SHP77 treated with DMSO at 0.1 percent for 48 hours (cell line): ENCODE measurements at places on chromosomes 13 and 19.

GRCh38 chr13:83453723-83454122 is 428.6 kb downstream of the SLITRK1 start:
- DNase-seq: no peak

DNA sequence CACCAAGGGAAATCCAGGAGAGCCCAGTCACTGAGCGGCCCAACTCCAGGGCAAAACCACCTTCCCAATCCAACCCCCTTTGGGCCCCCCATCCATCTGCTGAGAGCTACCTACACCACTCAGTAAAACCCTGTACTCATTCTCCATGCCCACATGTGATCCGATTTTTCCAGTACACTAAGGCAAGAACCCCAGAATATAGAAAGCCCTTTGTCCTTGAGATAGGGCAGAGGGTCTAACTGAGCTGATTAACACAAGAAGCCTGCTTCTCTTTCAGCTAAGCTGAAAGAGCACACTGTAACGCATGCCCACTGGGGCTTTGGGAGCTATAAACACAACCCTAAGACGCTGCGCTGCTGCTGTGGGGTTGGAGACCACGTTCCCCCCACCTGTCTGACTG is 36.0 kb downstream of the PBX4 start:
- no peak for DNase-seq

- DNase-seq: peak; percentile 72
Measured at GRCh38 chr13:113904411-113904810, 40.5 kb upstream of the GAS6 start.

DNA sequence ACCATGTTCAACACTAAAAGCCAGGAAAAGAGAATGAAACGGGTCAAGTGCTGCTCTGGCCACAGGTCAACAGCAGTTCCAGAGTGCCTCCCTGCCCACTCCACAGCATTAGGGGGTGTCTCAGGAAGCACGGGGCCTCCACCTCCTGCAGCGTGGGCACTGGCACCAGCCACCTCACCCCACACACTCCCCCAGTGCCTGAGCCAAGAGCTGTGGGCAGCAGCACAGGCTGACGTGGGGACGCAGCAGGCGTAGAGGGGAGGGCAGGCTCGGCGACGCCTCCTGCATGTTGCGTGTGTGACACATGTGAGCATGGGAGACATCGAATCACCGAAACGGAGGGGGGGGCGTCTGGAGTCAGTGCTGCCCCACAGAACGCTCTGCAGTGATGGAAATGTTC is 21.4 kb upstream of the TMEM160 start:
- no peak for DNase-seq

- DNase-seq: no peak
Measured at GRCh38 chr13:40640202-40640601, 26.2 kb downstream of the FOXO1 start.

- DNase-seq: no peak
Measured at GRCh38 chr19:30855442-30855841, 483.3 kb downstream of the ZNF536 start.

DNA sequence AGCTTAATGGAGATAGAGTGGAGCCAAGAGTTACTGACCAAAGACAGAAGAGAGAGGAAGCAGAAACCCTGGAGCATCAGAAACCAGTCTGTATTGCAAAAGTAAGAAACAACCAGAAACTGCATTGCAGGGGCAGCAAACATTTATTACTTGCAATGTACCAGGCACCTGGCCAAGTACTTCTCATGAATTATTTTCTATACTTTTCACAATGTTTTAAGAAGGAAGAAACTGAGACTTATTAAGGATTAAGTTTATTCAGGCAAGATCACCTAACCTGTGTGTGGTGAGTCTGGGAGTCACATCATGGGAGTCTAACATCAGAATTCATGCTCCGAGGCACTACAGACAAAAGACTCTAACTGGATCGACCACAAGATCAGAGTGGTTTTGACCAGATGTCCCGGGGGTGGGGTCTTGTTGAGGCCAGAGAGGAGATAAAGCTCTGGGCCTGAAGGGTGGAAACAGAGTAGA is 47.4 kb downstream of the TNFRSF19 start:
- no peak for DNase-seq

- DNase-seq: no peak
Measured at GRCh38 chr19:28737021-28737895, 475.7 kb downstream of the UQCRFS1 start.

DNA sequence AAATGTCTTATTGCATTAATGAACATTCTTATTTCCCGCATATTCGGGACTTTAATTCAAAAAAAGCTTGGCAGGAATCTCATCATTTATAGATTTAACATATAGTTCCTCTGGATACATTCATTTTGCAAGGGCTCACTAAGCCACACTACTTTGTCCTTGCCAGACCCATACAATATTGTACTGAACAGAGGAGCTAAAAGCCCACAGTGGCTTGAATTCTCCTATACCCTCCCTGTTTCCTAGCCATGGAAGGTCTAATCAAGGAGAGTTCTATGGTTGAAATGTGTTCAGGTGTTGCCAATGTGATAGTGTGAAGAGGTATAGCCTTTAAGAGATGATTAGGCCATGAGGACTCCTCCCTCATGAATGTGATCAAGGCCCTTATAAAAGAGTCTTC is 298.9 kb downstream of the ENOX1 start:
- no peak for DNase-seq

- no peak for DNase-seq
Measured at GRCh38 chr19:17286263-17286662, 4.6 kb downstream of the ANKLE1 start.

DNA sequence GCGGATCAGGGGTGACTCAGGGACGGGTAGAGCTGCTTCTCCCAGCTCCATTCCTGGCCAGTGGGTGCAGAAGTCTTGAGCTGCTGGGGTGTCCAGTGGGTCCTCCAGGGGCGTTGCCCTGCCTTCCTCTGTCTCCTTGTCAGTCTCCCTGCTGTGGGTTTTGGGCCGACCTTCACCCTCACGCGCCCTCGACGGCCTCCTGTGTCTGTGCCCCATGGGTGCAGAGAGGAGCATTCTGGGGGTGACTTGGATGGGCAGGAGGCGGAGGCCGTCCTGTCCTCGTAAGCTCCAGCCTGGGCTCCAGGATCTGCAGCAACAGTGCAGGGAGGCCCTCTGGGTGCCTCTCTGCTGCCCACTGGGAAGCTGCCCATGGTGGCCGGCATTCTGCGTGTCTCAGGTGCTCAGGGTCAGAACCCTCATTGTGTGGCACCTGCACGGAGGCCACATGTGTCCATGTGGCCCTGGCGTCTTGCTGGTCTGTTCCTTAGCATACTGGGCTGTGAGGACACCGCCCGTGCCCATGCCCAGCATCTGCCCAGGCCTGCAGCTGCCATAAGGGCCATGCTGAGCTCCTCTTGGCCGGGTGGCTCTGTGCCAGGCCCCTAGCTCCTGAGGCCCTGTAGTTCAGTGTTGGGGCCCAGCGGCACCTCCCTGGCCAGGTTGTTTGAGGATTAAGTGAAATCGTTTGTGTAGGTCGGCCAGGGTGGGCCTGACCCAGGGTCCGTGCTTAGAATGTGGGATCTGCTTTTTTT is 17.3 kb downstream of the DOT1L start:
- no peak for DNase-seq

DNA sequence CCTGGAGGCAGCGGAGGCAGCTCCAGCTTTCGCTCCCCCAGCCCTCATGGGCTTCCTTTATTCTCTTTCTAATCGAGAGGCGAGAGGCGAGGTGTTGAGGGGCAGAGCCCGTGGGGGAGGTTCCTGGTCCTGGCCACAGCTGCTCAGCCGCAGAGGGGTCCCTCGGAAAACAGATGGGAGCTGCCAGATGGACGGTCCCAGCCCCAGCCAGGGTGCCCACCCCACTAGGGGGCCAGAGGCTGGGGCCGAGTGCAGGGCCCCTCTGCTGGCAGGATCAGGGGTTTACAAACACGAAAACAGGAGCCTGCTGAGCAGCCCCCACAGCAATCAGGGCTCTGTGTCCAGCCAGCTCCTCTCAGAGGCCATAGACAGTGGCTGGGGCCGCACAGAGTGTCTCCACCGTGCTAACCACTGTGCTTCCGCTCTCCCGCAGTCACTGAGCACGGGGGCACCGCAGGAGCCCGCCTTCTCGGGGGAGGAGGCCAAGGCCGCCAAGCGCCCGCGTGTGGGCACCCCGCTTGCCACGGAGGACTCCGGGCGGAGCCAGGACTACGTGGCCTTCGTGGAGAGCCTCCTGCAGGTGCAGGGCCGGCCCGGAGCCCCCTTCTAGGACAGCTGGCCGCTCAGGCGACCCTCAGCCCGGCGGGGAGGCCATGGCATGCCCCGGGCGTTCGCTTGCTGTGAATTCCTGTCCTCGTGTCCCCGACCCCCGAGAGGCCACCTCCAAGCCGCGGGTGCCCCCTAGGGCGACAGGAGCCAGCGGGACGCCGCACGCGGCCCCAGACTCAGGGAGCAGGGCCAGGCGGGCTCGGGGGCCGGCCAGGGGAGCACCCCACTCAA is 182.2 kb downstream of the KDM4B start:
- no peak for DNase-seq

DNA sequence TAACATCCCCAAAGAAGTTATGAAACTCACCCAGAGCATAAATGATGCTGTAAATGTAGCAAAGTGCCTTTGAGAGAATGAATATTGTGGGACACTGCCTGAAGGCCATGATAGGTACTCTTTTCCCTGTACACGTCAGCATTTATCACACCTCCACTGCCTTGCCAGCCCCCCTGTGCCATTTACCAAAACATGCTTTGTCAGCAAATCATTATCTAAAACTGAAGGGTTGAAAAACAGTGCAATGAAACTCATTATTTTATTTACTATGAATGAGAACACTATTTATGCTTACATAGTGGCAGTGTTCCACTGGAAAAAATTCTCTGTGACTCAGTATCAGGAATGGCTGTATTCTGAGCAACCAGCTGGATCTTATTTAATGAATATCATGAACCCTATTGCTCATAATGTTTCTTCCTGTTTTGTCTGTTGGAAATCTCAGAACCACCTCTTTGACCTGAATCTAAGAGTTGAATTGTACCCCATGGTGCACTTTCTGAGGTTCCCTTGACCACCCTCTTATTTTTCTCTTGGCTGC is 564.1 kb downstream of the DCT start:
- no peak for DNase-seq

DNA sequence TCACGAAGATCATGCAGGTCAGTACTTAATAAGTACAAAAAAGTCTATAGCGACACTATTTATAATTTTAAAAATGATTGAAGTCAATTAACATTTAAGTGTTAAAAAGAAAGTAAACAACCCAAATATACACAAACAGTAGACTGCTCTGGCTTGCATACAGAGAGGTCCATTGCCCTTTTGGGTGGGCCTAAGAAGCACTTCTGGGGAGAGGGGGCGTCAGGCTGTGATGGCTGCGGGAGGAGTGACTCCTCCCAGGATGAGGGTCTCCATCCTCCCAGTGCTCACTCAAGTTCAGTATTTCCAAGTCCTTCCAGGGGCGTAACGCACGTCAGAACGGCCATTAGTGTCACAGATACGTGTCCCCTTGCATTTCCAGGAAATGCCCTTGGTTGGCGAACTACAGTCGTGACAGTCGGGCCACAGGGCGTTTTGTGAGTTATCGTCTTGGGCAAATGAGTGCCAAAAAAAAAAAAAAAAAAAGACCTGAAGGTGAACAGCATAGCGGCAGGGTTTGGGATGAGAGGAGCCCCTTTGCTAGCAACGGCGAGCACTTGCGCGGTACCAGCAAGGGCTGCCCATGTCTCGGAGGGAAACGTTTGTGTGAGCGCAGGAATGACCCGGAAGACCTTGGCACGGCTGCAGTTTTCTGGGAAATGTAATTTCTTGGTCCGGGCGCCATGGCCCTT is at the start of gene SCGB2B2:
SCGB2B2 (minus strand) TSS at position 463 of the 689 bp plus-strand sequence. CDS start 82,596 bp downstream, outside the sequence.
- peak; percentile 97 for DNase-seq

DNA sequence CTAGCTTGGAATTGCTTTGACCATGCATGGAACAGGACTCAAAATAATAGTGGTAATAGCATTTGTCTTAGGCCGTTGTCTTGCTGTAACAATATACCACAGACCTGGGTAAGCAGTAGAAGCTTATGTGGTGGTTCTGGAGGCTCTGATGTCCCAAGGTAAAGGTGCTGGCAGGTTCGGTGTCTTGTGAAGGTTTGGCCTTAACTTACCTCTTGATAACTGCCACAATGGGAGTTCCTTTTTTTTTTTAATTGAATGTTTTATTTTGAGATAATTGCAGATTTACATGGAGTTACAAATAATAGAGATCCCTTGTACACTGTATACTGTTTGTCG is 5.8 kb downstream of the RPL21 start:
- no peak for DNase-seq

DNA sequence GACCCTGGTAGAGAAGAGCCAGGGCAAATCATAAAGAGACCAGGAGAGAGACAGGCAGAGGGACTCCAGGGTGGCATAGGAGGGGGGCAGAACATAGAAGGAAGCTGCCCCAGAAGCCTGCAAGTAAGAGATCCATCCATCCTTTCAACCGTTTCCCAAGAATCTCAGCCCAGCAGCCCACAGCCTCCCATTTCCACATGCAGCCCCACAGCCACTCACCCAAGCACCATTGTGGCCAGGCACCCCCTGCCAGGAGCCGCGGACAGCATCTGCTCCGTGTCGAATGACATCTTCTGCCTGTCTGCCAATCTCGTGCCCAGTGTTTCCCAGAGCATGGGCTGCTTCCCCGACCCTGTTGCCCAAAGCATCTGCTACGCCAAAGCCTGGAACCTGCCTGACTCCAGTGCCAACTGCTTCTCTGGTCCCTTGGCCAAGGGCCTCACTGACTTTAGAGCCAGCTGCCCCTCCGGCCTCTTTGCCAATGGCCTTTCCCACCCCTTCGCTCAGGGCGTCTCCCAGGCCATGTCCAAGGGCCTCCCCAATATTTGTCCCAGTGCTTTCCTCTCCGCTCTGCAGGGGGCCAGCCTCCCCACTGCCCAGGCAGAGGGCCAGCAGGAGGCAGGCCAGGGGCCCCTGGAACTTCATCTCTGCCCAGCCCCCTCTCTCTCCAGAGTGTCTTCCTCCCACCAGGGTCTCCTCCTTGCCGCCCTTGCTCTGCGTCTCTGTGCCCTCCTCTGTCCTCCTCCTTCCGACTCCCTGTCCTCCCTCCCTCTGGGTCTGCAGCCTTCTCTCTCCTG is 420 bp downstream of the DMKN start:
- no peak for DNase-seq

- DNase-seq: peak; percentile 43
Measured at GRCh38 chr13:111031531-111031961, 83.6 kb upstream of the ARHGEF7 start.

DNA sequence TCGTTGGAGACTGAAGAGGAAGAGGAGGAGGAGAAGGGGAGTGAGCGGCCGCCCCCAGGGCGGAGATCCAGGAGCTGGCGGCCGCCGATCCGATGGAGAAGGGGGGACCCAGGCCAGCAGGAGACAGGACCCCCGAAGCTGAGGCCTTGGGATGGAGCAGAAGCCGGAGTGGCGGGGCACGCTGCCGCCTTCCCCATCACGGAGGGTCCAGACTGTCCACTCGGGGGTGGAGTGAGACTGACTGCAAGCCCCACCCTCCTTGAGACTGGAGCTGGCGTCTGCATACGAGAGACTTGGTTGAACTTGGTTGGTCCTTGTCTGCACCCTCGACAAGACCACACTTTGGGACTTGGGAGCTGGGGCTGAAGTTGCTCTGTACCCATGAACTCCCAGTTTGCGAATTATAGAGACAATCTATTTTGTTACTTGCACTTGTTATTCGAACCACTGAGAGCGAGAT is 1.8 kb downstream of the GADD45B start:
- no peak for DNase-seq
